Suprapubic skin (tissue), 4 donors: ENCODE measurements at places on chromosomes 3 and 15. TPM values are rescaled to one million over a fixed set of nuclear protein-coding genes. Genes with fewer than 3 reads are reported as not detected.

The MAGEL2 gene
- total RNA-seq = not detected

The TRIM59 gene
- 11.1 TPM for total RNA-seq

The FES gene
- total RNA-seq = 12.2 TPM

The MAP1A gene
- total RNA-seq = 3.9 TPM

DNA sequence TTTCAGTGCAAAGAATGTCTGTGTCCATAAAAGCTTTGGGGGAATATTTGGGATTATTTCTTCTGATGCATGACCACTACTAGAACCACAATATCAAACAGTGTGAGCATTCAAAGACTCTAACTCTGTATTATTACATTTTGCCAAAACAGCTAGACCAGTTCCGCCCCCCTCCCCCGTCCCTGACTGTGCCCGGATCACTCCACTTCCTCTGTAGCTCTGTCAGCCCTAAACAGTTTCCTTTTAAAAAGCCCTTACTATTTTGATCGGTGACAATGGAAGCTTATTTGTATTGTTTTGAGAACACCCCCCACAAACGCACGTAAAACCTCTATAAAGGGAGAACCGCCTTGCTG lies 36.6 kb upstream of the EPHB3 start:
- peak overlapping the region; percentile 51 for H3K4me3 ChIP-seq
- peaks cover 26% of the 10 kb centered on the region for H3K4me1 ChIP-seq
- no peak for DNase-seq
- H3K27me3 ChIP-seq = peaks cover 38% of the 10 kb centered on the region

GRCh38 chr15:38080651-38081275 lies 146.3 kb downstream of the TMCO5A start:
- H3K4me3 ChIP-seq = no peak overlapping the region
- H3K27ac ChIP-seq = no peak overlapping the region
- no peaks in the 10 kb centered on the region for H3K36me3 ChIP-seq
- no peak for DNase-seq
- H3K27me3 ChIP-seq = no peaks in the 10 kb centered on the region
- peaks cover 11% of the 10 kb centered on the region for H3K4me1 ChIP-seq

- no peaks in the 10 kb centered on the region for H3K4me1 ChIP-seq
- no peaks in the 10 kb centered on the region for H3K27me3 ChIP-seq
- no peak overlapping the region for H3K27ac ChIP-seq
These were observed 67.1 kb upstream of the MCTP2 start for GRCh38 chr15:94164202-94164807.

- no peaks in the 10 kb centered on the region for H3K27me3 ChIP-seq
- H3K4me3 ChIP-seq = no peak overlapping the region
- H3K4me1 ChIP-seq = no peaks in the 10 kb centered on the region
- H3K36me3 ChIP-seq = no peaks in the 10 kb centered on the region
- no peak overlapping the region for H3K27ac ChIP-seq
These were observed 627.2 kb downstream of the ZIC1 start for GRCh38 chr3:148036331-148036876.

- H3K4me1 ChIP-seq = peaks cover 9% of the 10 kb centered on the region
- no peaks in the 10 kb centered on the region for H3K36me3 ChIP-seq
- H3K4me3 ChIP-seq = no peak overlapping the region
- H3K27me3 ChIP-seq = no peaks in the 10 kb centered on the region
- DNase-seq = no peak
- peak overlapping the region; percentile 63 for H3K27ac ChIP-seq
These were observed 38.9 kb downstream of the ABI3BP start for GRCh38 chr3:100954199-100954935.

GRCh38 chr3:104460477-104461406 lies 906.0 kb upstream of the ALCAM start:
- no peaks in the 10 kb centered on the region for H3K36me3 ChIP-seq
- H3K27me3 ChIP-seq = no peaks in the 10 kb centered on the region
- H3K27ac ChIP-seq = no peak overlapping the region
- no peak overlapping the region for H3K4me3 ChIP-seq

DNA sequence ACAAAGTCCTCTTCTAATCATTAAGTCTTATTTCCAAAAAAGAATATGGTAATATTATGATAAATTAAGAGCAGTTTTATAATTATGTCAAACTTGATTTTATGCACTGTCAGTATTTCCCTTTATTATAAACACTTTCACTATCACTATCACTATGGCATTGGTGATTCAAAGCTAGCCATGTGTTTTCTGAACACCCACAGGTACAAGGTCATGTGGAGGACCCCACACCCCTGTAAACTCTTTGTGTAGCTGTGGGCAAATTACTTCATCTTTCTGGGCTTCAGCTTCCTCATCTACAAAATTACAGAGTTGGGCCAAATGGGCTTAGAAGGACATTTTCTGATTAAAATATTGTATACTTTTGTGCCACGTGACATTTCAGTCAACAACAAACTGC lies 41.7 kb downstream of the FBXL22 start:
- H3K36me3 ChIP-seq = peaks cover 95% of the 10 kb centered on the region
- no peaks in the 10 kb centered on the region for H3K27me3 ChIP-seq
- H3K27ac ChIP-seq = no peak overlapping the region
- H3K4me3 ChIP-seq = no peak overlapping the region

DNA sequence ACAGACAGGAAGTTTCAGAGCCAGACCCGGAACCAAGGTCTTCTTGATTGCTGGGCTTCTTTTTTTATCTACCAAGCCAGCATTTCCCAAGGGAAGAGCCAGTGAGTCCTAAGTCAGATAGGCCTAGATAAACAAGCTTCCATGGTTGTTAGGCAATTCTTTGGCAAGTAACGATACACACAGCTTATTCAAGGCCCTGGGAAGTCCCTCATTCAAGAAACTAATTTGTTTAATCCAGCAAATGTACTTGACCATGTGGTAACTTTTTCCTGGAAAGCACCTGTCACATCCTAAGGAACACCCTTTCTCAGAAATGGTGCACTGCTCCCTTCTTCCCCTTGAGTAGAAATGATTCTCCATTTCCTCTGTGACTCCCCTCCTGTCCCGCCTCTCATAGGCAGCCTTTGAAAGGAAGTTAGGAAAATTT lies 209.9 kb downstream of the ITPR1 start:
- H3K4me3 ChIP-seq = no peak overlapping the region
- peaks cover 6% of the 10 kb centered on the region for H3K4me1 ChIP-seq
- no peak overlapping the region for H3K27ac ChIP-seq
- H3K27me3 ChIP-seq = no peaks in the 10 kb centered on the region
- H3K36me3 ChIP-seq = peaks cover 6% of the 10 kb centered on the region

DNA sequence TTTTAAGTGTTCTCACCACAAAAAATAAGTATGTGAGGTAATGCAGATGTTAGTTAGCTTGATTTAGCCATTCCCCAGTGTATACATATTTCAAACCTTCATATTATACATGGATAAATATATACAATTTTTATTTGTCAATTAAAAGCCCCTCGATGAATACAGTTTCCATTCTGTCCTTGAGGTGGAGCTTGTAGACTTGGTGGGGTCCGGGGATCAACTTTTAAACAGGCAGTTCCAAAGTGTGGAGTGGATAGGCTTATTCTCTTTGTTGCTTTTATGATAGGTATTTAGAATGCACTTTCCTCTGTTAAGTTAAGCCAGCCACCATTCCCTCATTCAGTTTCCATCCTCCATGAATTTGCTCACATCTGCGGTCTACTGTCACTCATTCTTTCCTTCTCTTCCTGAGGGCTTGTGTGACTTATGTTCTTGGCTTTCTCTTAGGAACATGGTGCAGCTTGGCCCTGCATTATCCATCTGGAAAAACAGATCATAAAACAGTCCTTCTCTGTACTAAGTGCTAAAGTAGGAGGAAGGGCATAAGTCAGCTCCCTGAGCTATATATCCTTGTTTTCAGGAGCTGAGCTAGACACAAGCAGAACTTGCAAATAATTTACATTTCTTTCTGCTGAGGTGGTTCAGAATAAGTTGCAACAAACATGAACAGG lies 149.1 kb downstream of the NFKBIZ start:
- no peaks in the 10 kb centered on the region for H3K27me3 ChIP-seq
- no peak for DNase-seq
- peak overlapping the region; percentile 34 for H3K27ac ChIP-seq
- peaks cover 28% of the 10 kb centered on the region for H3K4me1 ChIP-seq

DNA sequence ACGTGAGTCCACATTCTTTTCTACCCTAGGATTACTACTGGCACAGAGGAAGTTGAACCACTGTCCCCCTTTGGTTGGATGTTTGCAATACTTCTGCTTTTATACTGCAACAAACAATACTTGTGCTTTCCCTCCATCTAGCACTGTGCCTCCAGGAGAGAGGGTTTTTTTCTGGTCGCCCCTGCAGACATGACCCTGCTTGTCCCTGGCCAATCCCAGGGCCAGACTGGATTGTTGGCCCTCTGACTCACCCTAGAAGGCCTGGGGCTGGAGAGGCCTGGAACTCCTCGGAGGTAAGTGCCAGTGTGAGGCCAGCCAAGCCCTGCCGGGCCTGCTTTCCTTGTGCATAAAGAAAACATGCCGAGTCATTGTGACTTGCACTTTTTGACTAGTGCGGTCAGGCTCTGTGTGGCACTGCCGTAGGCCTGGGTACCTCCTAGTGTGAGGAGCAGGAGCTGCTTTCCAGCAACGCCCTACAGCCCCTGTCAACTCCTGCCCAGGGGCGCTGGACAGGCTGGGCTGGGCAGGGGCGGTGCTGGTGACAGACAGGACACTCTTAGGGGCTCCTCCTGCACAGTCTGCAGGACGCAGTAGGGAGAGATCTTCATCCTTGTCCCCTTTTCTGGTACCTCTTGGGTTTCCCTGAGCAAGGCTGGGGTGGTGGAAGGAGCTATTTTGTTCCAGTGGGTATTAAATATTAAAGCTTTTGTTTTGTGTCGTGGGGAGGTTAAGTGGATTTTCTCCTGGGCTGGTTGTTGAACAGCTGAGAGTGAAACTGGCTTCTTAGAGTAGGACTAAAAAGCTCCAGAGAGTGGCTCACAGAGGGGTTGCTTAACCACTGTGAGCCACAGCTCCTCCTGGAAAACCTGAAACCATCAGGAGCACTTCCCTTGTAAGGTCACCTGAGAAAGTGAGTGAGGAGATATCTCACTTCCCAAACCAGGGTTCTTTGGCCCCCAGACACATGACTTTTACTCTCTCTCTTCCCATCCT lies 14.4 kb upstream of the TKT start:
- H3K27me3 ChIP-seq = no peaks in the 10 kb centered on the region
- peak overlapping the region; percentile 57 for H3K27ac ChIP-seq
- no peaks in the 10 kb centered on the region for H3K36me3 ChIP-seq
- no peak overlapping the region for H3K4me3 ChIP-seq
- DNase-seq = peak; percentile 79
- peaks cover 15% of the 10 kb centered on the region for H3K4me1 ChIP-seq

DNA sequence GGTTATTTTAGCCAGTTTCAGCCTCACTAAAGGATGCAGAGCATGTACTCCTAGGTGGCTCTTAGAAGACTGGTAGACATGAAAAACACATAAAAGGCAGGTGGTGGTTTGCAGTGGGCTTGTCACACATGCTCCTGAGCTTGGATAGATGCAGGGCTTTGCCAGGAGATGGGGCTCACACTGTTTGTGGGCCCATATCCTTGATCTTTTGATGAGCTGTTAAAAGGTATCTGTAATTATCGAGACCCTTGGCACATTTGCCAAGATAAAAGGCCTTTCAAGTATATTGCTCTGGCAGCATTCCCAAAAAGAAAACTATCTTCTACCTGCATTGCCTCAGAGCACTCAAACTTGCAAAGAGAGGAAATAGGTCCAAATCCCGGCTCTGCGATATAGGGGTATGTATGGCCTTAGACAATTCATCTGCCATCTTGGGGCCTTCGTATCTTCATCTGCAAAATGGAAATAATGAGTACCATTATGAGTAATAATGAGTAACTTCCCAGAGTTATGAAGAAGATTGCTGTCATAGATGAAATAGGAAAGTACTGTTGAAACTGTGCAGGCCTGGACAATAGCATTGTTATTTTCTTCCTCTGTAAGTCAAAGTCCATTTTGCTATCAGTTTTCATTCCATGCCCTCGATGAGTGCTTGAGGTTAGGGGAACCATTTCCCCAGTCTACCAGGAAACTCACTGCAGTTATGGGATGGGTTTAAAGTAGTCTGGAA lies 172.7 kb downstream of the SYNPR start:
- H3K27ac ChIP-seq = no peak overlapping the region
- H3K4me3 ChIP-seq = no peak overlapping the region
- no peaks in the 10 kb centered on the region for H3K27me3 ChIP-seq

DNA sequence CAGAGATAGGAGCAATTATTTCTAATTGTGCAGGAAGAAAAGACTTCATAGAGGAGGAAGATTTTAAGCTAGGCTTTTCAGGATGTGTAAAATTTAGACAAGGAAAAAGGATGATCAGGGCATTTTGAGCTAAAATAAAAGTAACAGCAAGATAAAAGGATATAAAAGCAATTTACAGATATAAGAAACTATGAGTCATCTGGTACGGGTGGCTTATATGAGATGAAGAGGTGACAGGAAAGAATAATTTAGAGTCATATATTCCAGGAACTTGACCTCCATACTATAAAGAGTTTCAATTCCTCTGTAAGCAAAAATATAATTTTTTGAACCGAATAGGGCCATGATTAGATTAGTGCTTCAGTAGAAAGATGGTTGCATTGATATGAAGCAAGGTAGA lies 273.7 kb downstream of the RBMS3 start:
- no peaks in the 10 kb centered on the region for H3K36me3 ChIP-seq
- no peak for DNase-seq
- H3K4me1 ChIP-seq = no peaks in the 10 kb centered on the region
- no peak overlapping the region for H3K4me3 ChIP-seq

DNA sequence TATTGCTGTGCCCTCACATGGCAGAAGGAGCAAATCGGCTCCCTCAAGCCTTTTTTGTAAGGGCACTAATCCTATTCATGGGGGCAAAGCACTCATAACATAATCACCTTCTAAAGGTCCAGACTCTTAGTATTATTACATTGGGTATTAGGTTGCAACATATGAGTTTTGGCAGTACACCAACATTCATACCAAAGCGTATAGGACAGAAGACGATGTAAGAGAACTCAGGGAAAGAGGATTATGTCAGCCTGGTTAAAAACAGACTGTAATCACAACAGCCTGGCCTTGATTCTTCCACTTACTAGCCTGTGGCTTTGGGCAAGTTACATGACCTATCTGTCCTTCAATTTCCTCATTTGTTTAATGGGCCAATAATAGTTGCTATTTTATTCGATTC lies 828.5 kb upstream of the NECTIN3 start:
- no peaks in the 10 kb centered on the region for H3K36me3 ChIP-seq
- no peak overlapping the region for H3K4me3 ChIP-seq
- no peaks in the 10 kb centered on the region for H3K4me1 ChIP-seq

DNA sequence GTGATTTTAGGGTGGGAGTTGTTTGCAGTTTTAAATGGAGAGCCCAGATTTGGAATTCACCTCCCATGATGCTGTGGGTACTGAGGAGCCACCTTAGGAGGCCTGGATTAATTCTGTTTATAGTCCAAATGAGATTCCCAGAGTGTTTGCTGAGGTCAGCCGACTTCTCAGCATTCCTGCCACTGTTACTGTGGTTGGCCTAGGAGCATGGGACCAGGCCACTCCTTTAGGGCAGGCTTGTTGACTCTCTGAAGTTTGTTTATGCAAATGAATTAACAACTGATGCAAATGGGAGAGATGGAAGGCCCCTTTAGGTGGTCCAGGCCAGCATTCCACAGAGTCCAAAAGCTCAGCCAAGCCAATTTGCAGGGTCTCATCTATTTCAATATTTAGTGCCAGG lies 46.1 kb downstream of the CACNA2D3 start:
- no peaks in the 10 kb centered on the region for H3K27me3 ChIP-seq
- H3K4me3 ChIP-seq = no peak overlapping the region
- no peak overlapping the region for H3K27ac ChIP-seq
- H3K36me3 ChIP-seq = no peaks in the 10 kb centered on the region
- DNase-seq = no peak
